GM13977 (cell line): ENCODE measurements at places on chromosomes 5 and 9.

GRCh38 chr9:72333197-72333596, 31.8 kb downstream of the ZFAND5 start:
- no peak for DNase-seq

DNA sequence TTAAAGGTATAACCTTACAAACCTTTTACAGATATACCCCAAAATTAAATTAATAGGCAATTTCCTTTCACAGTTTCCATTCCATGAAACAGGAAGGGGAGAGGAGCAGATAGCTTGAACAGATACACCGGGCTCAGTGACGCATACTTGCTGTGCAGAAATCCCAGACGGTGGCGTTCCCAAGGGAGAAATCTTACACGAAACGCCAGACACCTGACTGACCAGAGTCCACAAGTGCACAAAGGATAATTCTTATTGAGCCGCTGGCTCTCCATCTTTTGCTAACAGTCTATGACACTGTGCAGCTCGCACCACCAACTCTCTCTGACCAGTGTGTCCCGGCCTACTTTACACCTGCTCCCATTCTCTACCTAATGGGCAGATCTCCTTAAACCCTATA, 37.4 kb downstream of the PTCH1 start:
- DNase-seq: no peak

DNA sequence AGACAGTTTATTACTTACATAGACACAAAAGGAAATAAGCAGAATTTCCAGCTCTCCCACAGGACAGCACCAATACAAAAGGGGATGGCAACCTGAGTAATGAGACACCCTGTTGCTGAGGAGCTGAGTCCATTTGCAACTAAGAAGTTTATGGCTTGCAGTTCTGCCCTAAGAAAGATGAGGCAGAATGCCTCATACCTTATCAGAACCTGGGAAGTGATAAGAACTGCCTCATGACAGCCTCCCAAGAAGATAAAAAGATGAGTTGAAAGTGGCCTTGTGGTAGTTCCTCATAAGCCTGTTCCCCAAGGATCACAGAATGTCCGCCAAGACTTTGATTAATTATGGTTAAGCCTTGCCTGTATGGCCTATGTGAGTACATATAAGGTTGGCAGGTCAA, 41.7 kb downstream of the ZMAT2 start:
- DNase-seq: no peak

GRCh38 chr5:89081360-89081759, 198.4 kb upstream of the MEF2C start:
- no peak for DNase-seq

DNA sequence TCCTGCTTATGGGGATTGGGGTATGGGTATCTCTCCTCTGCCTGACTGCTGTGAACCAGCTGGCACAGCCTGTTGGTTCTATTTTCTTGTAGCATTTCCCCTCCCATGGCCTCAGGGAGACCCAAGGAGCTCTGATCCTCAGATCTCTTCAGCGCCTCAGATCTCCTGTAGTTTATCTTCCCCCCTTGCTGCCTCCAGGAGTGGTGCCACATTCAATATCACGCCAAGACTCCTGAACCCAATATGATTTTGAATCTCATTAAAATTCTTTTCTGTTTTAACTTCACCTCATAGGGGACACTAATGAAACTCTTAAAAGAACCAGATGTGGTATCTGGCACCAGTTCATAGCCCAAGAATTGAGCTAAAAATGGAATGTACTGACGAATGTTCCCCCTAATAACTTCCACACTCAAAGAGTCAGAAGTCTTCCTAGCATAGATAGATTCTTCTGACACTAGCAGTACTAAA, 59.6 kb upstream of the LIFR start:
- no peak for DNase-seq
